Left lobe of liver (tissue), 2 donors: ENCODE measurements at places on chromosomes 7 and 10. TPM values are rescaled to one million over a fixed set of nuclear protein-coding genes. Genes with fewer than 3 reads are reported as not detected.

DNA sequence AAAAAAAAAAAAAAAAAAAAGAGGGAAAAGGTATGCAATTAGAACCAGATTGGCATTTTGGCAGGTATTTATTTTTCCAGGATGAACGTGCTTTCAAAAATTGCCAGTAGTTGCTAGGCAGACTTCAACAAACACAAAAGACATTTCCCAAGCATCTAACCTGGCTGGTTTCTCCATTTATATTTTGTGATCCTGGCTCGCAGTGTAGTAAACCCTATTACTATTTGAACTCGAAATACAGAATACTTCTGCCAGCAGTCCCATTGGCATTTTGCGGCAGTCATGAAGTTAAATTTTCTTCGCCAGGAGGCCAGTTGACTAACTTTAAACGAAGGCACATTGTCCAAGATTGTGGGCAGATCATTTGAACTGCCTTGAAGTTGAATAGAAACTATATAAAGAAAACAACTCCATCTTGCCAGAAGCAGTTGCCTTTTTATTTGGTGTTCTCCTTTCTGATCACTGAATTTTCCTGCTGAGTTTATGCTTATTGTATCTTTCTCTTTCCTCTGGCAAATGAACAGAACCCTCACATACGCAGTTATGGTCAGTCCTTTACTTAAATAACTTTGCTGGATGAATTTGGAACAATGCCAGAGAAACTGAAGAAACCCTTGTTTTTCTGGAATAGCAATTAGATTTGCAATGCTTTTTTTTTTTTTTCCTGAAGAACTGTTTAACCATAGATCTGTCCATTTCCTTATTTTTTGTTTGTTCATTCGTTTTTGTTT, 132.9 kb downstream of the BICC1 start:
- no peak for DNase-seq

DNA sequence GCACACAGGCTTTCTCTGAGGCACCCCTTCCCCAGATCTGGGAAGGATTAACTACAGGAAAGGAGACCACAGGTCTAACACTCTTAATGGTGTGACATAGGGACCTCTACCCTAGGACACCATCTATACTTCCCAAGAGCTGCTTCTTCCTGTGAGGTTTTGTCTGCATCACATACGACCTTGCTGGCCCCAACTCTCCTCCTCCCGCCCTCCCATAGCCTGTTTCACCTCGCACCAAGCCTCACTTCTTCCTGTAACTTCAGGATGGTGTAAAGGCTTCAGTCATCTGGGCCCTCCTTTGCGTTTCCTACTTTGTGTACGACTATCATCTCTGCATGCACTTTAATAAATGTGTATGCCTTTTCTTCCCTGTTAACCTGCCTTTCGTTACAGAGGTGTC, 274.3 kb downstream of the KLF6 start:
- no peak for DNase-seq

- DNase-seq = peak; percentile 65
Measured at GRCh38 chr7:117072620-117073118, 119.4 kb downstream of the ST7 start.

DNA sequence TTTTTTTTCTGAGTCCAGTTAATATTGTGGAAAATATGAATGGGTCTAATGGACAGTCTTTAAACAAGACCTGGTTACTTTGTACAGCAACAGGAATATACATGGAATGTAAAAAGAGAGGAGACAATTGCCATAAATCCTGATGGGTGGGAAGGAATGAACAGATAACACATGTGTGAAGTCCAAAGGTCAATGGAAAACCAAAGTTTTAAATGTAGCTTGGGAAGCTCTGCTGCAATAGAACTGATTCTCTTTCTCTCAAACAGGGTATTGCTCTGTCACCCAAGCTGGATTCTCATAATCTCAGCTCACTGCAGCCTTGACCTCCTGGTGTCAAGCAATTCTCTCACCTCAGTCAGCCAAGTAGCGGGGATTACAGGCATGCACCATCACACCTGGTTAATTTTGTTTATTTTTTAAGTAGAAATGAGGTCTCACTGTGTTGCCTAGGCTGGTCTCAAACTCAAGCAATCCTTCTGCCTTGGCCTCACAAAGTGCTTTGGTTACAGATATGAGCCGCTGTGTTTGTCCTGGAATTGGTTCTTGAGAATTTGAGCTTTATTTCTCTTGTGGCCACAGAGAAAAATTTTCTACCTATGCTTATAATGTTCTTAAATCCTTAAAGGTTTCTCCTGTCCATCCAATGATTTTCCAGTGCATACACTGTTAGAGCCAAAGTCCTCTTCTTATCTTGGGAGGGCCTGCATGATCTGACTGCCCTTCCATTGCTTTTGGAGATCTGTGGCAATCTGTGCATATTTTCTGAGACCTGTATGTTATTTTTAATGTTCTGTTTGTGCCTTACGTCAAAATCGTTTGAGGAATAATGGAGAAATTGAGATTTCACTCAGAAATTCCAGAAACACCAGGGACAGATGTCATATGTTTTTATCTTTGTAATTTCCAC, 30.7 kb upstream of the ZNF92 start:
- DNase-seq = no peak

DNA sequence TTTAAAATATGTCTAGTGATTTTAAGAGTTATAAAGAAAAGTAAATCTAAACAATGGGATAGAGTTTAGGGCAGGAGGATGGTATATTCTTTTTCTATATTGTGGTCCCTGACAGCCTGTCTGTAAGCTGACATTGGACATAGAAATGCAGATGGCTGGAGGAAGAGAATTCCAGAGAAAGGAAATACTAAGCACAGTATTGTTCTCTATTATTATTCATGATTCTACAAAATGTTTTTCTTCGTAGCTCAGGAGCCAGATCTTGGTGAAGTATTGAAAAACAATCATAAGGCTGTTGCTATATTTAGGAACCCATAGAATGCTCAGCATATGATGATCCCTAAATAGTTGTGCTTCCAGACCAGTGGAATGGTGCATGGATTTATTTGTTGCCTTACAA, 117.0 kb upstream of the FAM3C start:
- no peak for DNase-seq

GRCh38 chr7:135328526-135328925, 94.9 kb downstream of the STRA8 start:
- DNase-seq = no peak

- peak; percentile 63 for DNase-seq
Measured at GRCh38 chr10:970311-971149, 17.7 kb upstream of the GTPBP4 start.

GRCh38 chr10:86524225-86524962, 2.8 kb upstream of the WAPL start:
- DNase-seq = no peak

DNA sequence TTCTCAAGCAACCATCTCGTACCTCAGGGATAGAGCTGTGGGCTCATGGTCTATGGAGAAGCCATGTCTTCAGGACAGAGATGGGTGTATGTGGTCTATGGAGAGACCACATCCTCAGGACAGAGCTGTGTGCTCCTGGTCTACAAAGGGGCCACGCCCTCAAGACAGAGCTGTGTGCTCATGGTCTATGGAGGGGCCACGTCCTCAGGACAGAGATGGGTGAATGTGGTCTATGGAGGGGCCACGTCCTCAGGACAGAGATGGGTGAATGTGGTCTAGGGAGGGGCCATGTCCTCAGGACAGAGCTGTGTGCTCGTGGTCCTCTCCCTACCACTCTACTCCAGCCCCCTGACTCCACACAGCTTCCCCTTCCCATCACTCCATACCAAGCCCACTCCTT, 117.8 kb downstream of the WDR37 start:
- DNase-seq = no peak

DNA sequence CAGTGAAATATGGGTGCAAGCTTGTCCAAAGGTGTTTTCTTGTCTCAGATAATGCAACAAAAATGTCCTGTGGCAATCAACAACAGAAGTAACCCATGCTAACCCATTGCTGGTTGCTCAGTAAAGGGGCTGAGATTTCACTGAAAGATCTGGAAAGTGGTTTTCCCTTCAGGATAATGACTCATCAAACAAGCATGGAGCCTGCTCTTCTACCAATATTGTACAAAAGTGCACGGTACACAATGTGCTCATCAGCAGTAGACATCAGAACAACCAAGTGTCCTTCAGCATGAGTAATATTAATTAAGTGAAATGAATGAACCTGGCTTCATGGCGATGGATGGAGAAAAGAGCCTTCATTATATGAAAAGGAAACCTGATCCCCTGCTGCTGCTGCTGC, 287.1 kb upstream of the NEBL start:
- no peak for DNase-seq

GRCh38 chr7:138358850-138359341, 101.2 kb upstream of the TRIM24 start:
- no peak for DNase-seq

- no peak for DNase-seq
Measured at GRCh38 chr10:97844678-97845077, 5.0 kb upstream of the GOLGA7B start.

DNA sequence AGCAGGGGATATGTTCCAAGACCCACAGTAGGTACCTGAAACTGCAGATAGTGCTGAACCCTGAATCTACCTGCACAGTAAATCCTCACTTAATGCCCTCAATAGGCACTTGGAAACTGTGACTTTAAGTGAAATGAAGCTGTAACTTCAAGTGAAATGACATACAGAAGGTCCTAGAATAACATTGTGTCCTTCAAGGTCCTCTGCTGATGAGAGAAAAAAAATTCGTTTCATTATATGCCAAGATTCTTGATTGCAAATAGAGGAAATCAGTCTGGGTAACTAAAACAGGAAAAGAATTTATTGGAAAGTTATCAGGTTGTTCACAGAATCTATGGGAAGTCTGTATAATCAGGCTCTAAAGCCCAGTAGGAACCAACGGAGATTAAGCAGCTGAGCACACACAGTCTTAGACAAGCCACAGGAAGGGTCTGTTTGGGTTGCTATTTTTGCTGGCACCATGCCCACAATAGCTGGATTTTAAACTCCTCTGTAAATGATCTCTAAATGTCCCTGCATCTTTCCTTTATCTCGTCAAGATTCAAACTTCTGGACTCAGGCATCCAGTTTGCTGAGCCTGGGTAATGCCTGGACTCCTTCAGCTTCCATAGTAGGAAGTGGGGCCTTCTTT, 57.5 kb downstream of the EXOC4 start:
- DNase-seq = no peak

DNA sequence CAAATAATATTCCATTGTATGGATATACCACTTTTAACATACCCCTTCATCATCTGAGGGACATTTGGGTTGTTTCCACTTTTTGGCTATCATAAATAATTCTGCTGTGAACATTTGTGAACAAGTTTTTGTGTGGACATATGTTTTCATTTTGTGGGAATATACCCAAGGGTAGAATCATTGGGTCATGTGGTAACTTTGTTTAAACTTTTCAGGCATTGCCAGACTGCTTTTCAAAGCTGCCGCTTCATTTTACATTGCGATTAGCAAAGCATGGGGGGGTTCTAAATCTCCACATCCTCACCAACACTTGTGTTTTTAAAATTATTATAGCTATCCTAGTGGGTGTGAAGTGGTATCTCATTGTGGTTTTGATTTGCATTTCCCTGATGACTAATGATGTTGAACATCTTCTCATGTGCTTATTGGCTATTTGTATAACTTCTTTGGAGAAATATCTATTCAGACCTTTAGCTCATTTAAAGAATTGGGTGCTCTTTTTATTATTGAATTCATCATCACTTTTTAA, 8.4 kb upstream of the HHEX start:
- no peak for DNase-seq

- DNase-seq = no peak
Measured at GRCh38 chr10:24012249-24012803, 196.6 kb upstream of the KIAA1217 start.

GRCh38 chr10:44911081-44911540, at the start of gene TMEM72:
TMEM72 (plus strand) TSS chr10:44911337; CDS start chr10:44911513, 176 bp downstream.
- peak; percentile 75 for DNase-seq

GRCh38 chr7:47034180-47034579, 547.7 kb downstream of the TNS3 start:
- no peak for DNase-seq

DNA sequence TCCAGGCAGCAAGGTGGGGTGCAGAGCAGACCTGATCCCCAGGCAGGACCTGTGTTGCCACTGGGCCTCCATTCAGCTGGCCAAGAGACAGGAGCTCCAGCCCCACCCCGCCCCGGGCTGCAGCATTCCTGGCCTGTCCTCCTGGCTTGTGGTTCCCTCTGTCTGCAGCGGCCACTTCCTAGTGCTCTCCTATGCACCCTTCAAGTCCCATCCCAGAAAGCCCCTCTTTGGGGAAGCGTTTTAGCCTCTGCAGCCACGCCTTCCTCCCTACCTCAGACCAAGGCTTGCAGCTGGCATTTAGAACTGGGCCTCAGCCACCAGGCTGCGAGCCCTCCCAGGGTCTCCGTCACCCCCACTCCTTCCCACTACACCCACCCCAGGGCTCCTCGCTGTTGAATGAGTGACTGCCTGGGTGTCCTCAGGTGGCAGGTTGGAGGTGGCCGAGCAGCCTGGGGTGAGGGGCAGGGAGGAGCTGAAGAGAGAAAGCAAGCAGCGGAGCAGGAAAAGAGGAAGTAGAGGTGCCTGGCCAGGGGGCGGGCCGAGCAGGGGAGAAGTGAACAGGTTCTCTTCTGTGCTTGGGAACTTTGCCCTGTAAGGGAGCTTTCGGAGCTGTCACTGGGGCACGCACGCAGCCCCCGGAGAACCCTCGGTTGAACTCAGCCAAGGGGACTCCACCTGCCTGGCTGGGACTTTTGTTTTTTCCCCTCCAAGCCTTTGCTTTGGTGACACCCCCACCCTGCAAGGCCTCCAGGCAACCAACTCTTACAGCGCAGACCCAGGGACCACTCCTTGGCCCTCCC, 109.1 kb upstream of the TNRC18 start:
- peak; percentile 71 for DNase-seq

DNA sequence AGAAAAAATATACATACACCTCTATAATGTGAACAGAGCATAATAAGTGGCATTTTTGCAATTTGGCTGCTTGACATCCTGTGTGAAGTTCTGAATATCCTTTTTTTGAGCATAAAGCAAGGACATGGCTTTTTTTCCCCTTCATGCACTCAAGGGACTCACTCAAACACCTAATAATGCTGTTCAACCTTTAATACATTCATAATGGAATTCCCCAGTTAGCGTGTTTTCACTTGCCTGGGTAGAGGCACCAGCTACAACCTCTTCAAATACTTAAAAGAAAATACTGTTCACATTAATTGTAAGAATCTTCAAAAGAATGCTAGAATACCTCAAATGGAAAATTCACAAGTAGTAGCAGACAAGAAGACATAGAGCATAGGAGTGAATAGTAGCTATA, 316.8 kb downstream of the PCDH15 start:
- no peak for DNase-seq

GRCh38 chr7:49800031-49800430, 26.6 kb downstream of the VWC2 start:
- DNase-seq = no peak

DNA sequence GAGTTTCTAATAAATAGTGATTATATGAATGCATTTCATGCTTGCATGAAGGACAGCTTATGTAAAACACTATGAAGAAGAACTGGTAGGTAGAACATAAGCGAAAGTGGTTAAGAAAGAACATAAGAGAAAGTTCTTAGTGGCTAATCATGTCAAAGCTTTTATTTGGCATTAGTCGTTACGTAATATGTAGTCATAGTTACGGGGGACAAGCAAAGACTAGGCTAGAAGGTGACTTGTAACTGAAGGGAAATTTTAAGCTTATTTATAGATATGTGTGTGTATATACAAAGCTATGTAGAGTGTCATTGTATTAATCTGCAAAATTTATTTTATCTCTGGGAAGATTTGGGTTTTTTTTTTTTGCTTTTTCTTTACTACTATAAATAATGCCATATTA, 36.9 kb downstream of the CAPZA2 start:
- no peak for DNase-seq

Gene EMX2
- total RNA-seq = not detected

Gene ZNF804B
- not detected for total RNA-seq

Gene OR9A2
- total RNA-seq = not detected

Gene TSPAN13
- total RNA-seq = 41.3 TPM

Gene TMEM236
- 0.15 TPM for total RNA-seq

Gene GPR26
- total RNA-seq = not detected

Gene SPACDR
- not detected for total RNA-seq
